NCI-H774 (cell line): ENCODE measurements at places on chromosomes 16 and 17.

GRCh38 chr17:13036751-13037150 lies 18.9 kb upstream of the ELAC2 start:
- no peak for DNase-seq

DNA sequence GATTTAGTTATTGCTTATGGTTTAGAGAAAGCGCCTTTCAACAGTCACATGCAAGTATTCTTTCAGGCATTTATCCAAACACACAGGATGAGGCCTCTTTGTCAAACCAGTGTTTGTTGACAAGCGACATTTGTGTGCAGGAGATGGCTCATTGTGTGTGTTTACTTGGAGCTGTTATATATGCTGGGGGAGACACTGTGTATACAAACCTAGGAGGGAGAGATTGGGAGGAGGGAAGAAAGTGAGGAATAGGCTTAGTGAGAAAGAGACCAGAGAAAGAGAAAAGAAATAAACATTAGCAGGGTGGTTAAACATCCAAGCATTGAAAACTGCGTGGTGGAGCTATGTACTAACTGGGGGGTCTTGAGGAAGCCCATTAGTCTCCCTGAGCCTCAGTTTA lies 437.6 kb downstream of the MAF start:
- no peak for DNase-seq

DNA sequence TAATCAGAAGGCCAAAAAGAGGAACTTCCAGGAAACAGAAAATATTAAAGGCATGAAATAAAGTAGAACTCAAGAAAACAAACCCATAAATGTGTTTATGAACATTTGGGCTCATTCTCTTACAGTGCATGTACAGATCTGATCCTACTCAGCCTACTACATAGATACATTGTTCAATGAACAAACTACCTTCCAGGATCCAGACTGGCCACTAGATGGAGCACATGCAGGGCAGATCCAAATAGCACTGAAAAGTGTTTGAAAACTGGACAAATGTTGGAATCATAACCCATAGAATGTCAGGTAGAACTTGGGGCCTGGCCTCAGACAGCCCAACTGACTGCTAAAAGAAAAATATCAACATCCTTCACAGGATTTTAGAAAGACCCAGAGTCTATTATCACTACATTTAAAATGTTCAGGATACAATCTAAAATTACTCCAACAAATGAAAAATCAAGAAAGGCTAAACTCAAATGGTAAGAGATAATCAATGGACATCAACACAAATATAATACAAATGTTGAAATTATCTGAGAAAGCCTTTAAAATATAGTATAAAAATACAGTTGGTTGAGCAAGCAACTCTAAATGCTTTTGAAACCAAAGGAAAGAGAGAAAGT lies 122.4 kb upstream of the NUDT7 start:
- DNase-seq = no peak

DNA sequence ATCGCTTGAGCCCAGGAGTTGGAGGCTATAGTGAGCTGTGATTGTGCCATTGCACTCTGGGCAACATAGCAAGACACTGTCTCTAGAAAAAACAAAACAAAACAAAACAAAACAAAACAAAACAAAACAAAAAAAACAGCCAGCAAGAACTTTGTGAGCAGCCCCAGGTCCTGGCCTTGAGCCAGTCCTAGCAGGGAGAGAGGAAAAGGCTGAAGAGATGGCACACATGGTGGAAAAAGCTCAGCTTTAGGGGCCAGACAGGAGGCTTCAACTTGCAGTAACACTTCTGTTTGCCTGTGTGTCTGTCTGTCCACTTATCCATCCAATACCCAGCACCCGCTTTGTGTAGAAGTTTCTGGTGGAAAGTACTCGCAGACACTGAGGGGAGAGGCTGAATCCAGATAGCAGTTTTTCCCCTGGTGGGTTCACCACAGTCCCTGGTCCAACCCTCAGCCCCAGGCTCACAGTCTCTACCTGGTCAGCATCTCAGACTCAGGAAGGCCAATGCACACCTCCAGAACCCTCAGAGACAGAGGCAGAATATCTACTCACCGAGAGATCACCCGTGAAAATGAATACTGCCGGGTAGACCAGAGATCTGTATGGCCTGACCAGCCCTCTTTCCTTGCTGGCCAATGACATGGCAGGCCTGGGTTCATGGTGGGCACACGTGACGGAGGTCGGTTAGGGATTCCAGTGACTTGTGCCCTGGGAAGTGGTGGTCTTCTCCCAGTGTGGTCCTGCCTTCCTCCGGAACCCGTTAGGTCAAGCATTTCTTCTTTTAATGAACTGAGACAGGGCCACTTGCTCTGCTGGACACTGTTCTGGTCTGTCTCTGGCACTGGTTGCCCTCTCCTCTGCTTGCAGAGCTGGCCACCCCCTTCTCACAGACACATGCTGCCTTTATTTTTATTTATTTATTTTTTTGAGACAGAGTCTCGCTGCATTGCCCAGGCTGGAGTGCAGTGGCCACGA lies 79.5 kb upstream of the DNAJA2 start:
- no peak for DNase-seq

DNA sequence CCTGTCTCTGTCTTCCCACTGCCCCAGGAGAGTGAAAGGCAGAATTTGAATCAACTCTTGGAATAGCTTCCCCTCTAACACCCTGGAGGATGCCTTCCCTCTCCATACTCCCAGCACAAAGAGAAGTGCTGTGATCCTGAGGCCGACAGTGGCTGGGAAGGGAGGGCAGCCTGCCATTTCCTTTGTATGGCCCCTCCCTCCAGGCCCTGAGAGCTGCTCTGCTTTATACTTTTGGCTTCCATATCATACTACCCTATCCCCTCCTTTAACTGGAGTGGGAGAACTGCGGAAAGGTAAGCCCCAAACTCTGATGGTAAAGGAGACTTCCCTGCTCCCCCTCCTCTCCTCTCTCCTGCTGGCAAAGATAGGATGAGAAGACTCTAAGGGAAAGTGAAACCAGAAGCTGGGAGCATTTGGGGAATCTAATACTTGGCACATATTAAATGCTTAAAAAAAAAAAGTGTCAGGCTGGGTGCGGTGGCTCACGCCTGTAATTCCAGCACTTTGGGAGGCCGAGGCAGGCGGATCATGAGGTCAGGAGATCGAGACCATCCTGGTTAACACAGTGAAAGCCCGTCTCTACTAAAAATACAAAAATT lies 4.1 kb upstream of the MED24 start:
- DNase-seq = no peak

GRCh38 chr16:57728336-57729181 lies 7.0 kb upstream of the KATNB1 start:
- DNase-seq = no peak

GRCh38 chr16:86833136-86833535 lies 254.8 kb downstream of the FOXL1 start:
- DNase-seq = no peak

DNA sequence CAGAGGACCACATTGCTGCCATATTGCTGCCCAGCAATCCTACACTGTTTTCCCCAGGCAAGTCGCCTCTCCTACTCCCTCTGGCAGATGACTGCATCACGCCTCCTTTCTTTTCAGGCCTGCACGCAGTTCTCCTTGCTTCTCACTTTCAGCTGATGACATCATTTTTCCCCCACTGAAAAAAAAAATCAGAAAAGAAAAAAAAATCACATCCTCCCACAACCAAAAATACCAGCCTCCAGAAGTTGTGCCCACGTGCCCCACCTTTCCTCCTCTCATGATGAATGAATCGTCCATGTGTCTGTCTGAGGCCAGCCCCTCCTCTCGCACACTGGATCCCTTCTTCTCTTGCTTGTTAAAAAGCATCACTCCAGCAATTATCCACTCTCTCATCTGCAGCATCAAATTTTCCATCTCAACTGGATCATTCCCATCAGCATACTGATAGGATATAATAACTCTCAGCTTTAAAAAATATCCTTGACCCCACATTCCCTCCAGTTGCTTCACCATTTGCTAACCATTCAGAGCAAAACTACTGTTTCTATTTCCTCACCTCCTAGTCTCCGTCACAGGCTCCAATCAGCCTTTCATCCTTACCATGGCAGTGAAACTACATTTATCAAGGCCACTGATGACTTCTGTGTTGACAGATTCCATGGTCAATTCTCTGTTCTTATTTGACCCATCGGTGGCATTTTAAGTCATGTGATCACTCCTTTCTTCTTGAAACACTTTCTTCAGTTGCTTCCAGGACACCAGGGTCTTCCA lies 30.1 kb upstream of the DYNLL2 start:
- no peak for DNase-seq

DNA sequence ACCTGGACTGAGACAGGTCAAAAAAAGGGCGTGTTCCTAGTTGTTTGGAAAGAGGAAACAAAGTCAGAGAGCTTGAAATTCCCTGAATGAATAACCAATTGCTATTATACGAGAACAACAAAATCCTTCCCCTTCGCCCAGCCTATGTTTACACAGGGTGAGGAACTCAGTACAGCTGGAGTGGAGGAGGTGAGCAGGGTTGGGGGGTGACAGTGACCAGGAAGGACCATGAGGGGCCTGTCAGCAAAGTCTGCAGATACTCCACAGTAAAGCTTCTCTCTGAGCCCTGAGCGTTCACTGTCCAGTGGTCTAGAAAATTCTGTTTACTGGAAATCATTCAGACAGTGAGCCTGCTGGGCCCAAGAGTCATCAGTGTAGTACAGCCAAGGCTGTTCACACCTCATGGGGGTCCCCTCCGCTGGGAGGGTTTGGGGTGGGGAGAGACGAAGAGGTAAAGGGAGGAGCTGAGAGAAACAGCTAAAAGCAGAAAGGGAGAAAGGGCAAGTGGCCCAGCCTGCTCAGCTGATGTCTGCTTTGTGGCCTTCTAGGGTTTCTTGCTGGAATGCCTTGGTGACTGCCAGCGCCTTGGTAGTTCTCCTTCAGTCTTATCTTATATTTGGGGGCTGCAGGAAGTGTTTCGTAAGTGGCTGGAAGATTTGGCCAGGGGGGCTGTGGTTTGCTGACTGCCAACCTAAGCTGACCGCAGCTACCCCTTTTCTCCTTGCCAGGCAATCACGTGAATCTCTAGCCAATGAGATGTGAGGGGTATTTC lies 5.7 kb downstream of the DUSP3 start:
- no peak for DNase-seq

DNA sequence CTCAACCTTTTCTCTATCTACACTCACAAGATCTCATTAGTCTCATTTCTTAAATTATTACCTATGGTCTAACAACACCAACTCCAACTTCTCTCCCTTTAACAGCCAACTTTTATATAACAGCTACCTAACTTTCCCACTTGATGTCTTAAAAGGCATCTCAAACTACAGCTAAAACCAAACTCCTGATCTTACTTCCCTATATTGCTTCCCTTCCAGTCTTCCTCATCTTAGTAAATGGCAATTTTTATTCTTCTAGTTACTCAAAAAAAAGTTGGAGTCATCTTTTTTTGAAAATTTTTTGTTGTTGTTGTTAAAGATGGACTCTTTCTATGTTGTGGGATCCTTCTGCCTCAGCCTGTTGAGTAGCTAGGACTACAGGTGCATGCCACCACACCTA lies 15.3 kb downstream of the SRR start:
- no peak for DNase-seq

- DNase-seq = no peak
These were observed 29.8 kb downstream of the ANKRD11 start for GRCh38 chr16:89460556-89460955.

DNA sequence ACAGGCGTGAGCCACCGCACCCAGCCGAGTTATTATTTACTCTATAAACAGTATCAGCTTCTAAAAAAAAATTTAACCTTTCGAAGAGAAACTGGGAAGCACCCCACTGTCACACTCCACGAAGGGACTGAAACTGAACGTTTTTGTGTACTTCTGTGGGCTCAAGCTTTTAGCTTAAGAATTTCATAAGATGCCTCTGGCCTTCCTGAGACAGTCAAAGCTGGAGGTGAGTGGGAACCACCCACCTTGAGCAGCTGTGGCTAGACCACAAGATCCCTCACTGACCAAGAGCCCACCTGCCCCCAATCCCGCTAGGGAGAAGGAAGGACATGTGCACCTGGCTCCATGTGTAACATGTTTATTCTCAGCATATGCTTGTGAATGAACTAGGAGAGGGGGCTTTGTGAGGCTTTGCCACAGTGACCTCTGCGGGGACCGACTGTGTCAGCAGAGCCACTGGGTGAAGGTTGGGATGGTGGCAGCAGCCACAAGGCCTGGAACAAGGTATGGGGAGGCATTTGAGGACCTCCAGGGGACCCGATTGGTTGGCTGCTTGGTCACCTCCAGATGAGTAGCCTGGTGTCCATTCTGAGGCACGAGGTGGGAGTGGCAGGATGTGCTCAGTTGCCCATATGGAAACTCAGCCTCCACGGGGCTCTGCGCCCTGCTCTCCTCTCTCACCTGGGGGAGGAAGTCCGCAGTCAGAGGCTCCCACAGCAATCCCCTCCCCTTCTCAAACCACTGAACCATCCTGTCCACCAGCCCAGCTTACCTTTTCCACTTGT lies 4.8 kb downstream of the DPEP3 start:
- no peak for DNase-seq

- peak; percentile 68 for DNase-seq
These were observed at the start of gene ZNF598 for GRCh38 chr16:2009791-2010510. Gene ZNF598 (minus strand): TSS chr16:2009821.

DNA sequence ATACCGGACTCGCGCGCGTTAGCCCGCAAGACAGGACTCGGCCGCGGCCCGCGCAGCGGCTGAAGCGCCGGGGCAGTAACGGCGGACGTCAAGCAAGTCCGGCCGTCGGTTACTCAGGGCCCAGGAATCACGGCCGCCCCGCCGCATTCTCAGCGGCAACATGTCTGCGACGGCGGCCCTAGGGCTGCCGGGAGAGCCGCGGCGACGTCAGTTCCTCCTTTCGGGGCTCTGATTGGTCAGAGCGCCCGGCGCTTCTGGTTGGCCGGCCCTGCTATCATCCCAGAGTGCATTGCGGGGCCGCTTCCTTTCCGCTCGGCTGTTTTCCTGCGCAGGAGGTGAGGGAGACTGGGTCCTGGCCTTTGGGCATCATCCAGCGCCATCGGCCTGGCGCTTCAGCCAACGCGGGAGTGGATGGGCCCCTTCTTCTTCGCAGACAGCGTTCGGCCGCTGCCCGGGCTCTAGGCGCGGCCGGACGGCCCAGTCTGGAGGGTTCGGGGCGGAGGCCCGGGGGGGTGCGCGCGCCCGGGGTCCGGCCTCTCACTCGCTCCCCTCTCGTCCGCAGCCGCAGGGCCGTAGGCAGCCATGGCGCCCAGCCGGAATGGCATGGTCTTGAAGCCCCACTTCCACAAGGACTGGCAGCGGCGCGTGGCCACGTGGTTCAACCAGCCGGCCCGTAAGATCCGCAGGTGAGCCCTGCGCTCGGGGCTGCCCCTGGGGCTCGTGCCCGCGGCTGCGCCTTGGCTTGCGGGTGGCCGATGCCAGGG lies at the start of gene RPL13:
Gene RPL13 (plus strand): TSS at position 305 of the 764 bp plus-strand sequence. CDS start 278 bp downstream, at position 583.
- peak; percentile 82 for DNase-seq

DNA sequence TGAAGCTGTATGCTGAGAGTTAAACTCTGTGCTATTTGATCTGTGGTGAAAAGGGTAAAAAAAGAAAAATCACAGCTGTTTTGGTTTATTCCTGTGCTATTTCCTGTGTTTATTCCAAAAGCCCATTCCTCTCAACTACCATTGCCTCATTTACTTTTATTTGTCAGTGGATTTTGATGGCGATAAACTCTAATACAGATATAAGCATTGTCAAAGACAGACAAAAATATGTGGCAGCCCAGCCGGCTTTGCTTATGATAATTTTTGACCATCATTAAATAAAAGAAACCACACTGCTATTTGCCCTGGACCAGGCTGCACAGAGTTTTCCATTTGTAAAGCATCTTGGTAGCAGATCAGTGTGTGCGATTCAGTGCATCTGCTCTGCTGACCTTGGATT lies 473.6 kb upstream of the ASIC2 start:
- DNase-seq = no peak
